ENCODE measurements at places on chromosomes 2 and 18. TPM values are rescaled to one million over a fixed set of nuclear protein-coding genes. Genes with fewer than 3 reads are reported as not detected.
A peak's percentile ranks its signal among the peaks of the same experiment; 100 is the strongest.

DNA sequence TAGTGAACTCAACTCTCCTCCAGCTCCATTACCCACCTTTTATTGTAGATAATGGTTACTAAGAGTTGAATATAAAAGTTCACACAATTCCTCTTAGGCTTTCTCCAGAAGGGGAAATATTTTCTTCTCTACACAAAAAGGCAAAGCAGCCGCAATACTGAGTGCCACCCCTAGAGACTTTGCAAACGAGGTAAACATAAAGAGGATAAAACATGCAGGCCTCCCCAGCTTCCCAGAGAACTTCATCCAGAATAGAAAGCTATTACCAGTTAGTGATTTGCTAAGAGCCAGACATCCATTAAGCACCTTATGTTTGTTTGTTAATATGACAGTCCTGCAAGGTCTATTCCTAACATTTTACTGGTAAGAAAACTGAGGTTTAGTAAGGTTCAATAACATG, 17.4 kb downstream of the ZNF521 start:
- DNase-seq = no peak

DNA sequence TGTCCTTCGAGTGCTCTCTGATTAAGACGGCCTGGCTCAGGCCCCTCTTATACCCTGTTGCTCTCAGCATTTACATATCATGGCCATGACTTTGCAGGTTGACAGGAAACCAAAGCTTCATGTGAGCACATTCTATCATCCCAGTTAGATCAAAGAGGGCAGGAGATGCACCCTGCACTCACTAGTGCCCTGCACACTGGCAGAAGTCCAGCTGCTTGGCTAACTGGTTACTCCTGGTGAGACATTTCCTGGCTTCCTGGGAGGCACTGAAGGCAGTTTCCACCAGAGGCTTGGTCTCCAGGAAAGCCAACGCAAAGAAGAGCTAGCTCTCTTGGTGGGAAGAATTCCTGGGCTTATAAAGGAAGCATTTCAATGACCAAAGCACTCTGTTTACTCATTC, 66.3 kb downstream of the LIPG start:
- no peak for DNase-seq

DNA sequence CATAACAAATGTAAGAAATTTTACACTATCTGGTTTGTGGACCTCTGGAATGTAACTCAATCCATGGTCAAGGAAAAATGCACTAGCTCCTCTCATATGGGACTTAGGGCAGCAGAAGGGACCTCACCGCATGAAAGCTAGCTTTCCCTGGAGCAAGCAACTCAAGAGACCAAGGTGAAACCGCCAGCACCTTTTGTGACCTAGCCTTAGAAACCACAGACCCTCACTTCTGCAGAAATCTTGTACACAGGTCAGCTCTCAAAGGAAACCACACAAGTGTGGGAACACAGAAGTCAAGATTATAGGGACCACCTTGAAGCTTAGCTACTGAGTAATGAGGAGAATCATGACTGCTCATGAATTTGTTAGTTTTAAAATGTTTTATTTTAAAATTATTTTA, 222.5 kb downstream of the DLGAP1 start:
- no peak for DNase-seq

DNA sequence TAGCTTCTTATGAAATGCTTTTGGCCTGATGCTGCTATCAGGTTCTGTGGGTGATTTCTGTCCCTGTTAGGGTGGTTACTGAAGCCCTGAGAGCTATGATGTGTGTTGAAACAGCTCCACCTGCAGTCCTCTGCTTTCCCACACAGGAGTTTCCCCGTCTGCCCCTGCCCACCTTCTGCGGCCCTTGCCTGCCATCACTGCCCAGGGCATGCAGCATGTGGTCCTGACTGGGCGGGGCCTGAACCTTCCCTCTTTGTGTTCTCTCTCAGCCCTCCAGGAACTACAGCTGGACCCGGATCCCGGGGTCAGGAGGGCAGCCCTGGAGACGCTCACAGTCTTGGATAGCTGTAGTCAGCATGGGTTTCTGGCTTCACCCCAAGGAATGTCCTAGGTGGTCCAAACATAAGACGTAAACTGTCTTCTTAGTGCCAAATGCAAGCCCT, 21.4 kb downstream of the HJURP start:
- peak; percentile 84 for DNase-seq

GRCh38 chr2:98927027-98927426, 9.0 kb downstream of the CRACDL start:
- no peak for DNase-seq

- no peak for DNase-seq
Measured at GRCh38 chr2:197978971-197979370, 174.6 kb downstream of the PLCL1 start.

SCYGR4 gene
- total RNA-seq = not detected

SAG gene
- total RNA-seq = not detected

- DNase-seq = no peak
Measured at GRCh38 chr2:198188982-198189381, 384.6 kb downstream of the PLCL1 start.

CCBE1 gene
- total RNA-seq = 4.4 TPM

ARHGEF4 gene
- total RNA-seq = 13.3 TPM

- DNase-seq = no peak
Measured at GRCh38 chr2:200042102-200042735, 86.8 kb downstream of the MAIP1 start.

GRCh38 chr2:43826305-43827250, 12.1 kb downstream of the ABCG5 start:
- no peak for DNase-seq

GRCh38 chr2:144377914-144378313, 142.0 kb downstream of the ZEB2 start:
- no peak for DNase-seq

DNA sequence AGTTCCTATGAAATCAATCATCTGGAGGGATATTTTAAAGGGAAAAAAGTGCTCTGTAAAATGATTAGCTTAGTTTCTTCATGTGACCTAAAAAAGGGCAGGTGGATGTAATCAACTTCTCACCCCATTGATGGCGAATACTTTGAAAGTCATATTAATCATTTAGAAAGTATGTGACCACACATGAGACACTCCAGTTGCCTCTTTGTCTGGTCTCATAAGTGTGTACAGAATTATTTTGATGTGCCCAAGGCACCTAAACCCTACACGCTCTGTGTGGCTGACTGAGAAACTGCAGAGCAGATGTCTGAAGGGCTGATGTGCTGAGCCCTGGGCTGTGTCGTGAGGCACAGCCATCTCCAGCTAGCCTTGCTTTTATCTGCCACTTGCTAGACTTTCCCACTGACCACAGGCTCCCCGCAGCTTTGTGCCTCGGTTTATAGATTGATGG, 26.9 kb downstream of the SGPP2 start:
- DNase-seq = no peak

DNA sequence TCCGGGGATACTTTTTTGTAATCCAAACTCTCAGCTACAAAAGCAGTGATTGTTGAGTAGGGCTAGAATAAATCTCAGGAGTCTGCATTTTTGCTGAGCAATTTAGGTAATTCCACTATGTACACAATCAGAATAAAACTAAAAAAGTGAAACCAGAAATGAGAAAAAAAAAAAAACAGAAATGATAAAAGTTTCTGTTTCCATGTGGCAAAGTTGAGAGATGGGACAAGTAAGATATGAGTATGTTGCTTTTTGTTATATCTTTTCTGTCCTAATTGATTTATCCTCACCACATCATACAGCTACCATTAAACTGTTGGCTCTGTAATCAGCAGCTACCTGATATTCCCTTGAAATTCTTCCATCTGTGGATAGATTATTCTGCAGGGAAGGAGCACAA, 92.7 kb downstream of the VWC2L start:
- DNase-seq = no peak

DNA sequence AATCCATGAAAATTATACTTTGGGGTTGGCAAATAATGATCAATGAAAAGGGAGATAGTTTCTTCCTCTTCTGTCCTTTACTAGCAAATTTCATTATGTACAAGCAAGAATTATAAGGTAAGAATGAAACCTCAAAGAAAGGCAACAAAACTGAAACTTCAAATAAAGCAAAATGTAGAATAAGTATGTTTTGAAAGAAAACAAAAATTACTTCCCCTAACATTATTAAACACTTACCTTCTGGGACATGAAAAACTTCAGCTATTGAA, 29.4 kb downstream of the THADA start:
- DNase-seq = no peak

DNA sequence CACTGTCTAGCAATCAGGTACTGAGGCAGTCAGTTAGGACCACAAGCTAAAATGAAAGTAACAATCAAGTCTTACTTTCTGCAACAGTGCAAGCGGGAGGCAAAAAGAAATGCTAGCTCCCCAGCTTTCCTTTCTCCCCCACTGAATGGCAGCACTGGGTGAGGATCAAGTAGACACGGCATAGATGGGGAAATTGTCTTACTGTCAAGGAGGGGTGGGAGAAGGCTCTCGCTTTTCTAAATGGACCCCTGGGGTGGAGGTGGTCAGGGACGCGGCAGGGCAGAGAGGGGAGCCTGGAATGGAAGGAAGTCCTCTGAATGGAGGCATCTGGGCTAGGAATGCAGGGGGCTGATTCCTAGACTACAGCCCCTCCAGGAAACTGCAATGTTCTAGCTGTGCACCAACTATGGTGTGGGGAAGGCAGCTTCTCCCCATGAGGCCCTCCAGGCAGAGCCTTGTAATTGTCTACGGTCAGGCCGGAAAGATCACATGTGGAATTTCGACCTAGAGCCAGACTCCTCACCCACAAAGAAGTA, 24.3 kb downstream of the METTL8 start:
- no peak for DNase-seq

- no peak for DNase-seq
Measured at GRCh38 chr2:232613538-232614134, 19.8 kb upstream of the EFHD1 start.

DNA sequence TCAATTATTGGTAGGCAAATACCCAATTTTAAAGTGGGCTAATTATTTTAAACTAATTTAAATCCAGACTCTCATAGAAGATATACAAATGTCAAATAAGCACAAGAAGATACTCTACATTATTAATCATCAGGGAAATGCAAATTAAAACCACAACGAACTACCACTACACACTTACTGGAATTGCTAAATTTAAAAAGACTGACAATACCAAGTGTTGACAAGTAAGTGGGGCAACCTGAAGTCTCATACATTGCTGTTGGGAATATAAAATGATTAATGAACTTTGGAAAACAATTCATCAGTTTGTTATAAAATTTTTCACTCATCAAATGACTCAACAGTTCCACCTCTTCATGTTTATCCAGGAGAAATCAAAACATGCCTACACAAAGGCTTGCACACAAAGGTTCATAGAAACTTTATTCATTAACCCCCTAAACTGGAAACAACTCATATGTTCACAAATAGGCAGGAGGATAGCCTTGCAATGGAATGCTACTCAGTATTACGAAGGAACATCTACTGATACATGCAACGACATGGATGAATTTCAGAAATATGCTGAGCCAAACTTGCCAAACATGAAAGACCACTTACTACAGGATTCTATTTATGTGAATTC, 120.8 kb downstream of the MCFD2 start:
- no peak for DNase-seq

GRCh38 chr18:37422116-37422515, 143.5 kb downstream of the CELF4 start:
- no peak for DNase-seq

NHEJ1 gene
- total RNA-seq = 22.7 TPM

GRCh38 chr2:24920809-24921441, 888 bp upstream of the ADCY3 start:
- DNase-seq = no peak

DNA sequence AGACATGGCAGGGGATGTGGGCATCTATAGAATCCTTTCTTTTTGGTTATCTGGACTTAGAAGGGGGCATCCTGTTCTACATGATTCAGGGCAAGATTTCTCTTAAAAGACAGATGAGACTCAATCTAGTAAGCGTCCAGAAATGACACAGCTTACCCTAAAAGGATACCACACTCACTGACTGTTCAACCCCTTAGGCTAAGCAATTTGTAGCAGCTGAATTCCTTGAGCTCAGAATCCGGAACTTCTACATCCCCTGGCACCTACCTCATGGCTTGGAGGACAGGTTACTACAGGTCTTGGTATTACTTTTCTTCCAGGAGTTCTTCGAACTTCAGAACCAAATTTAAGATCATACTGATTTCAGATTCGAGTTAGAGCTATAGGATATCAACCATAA, 138.4 kb downstream of the LAMA3 start:
- DNase-seq = no peak

SLC16A14 gene
- total RNA-seq = 2.1 TPM

ANKRD30B gene
- total RNA-seq = not detected

SGPP2 gene
- not detected for total RNA-seq

DNA sequence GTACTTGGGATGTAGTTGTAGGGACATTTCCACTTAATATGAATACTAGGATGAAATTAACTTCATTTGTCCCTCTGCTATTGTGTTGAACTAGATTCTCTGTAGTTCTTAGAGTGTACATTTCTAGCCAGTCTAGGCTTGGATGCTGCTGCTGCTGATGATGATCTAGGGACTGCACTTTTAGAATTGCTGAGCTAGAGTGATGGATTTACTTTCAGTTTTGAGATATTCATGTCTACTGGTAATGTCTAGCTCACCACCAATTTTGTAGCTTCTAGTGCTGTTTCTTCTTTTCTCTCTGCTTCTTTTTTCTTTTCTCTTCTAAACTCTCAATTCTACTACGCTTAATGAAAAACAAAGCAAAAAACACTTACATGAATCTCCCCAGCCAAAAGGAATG, 49.4 kb downstream of the MRPS9 start:
- DNase-seq = no peak

SERPINB11 gene
- not detected for total RNA-seq

DNA sequence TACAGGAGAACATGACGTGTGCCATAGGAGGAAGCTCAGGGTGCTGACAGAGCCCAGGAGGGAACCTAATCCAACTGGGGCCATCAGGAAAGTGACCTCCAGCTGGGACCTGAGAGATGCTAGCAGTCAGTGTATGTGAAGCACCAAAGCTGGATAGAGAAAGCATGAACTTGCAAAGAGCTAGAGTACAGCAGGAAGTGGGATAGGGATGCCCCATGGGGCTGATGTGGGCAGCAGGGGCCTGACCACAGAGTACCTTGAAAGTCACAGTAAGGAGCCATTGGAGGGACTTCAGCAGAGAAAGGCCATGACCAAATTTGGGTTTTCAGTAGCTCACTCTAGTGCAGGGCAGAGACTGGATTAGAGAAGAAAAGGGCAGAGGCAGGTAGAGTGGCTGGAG, 91.6 kb upstream of the TTC39C start:
- DNase-seq = no peak

GRCh38 chr2:66987733-66988132, 409.4 kb upstream of the ETAA1 start:
- DNase-seq = no peak

- DNase-seq = no peak
Measured at GRCh38 chr18:24018299-24018886, 3.8 kb downstream of the TTC39C start.

ZBTB14 gene
- total RNA-seq = 15.8 TPM
